ENCODE measurements at places on chromosomes 13 and 19.
A peak's percentile ranks its signal among the peaks of the same experiment; 100 is the strongest.

GRCh38 chr19:56838024-56838908, 2.3 kb downstream of the PEG3 start:
- DNase-seq = no peak

DNA sequence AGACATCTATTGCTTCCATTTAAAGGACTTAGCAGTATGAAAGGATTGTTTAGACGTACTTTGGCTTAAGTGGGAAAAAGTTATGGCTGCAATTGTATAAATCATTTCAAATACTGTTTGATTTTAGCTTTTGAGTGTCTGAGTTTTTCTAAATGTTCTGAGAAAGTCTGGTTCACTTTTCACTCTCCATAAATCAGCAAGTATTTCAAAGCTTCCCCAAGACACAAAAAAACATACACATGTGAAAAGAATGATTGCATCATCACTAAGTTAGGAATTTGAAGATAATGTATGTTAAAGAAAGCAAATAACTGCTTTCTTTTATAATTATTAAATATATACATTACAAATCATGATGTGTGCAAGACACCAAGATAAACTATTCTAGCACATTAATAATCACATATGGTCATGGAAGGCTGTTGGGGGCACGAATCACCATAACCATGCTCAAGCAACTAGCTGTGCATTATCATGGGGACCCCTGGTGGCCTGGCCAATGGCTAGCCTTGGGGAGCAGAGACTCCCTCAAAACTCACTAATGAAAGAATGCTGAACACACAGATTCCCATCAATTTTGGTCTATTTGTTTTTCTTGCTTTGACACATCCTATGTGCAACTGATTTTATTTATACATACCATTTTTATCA, 111.1 kb downstream of the MIPEP start:
- no peak for DNase-seq

DNA sequence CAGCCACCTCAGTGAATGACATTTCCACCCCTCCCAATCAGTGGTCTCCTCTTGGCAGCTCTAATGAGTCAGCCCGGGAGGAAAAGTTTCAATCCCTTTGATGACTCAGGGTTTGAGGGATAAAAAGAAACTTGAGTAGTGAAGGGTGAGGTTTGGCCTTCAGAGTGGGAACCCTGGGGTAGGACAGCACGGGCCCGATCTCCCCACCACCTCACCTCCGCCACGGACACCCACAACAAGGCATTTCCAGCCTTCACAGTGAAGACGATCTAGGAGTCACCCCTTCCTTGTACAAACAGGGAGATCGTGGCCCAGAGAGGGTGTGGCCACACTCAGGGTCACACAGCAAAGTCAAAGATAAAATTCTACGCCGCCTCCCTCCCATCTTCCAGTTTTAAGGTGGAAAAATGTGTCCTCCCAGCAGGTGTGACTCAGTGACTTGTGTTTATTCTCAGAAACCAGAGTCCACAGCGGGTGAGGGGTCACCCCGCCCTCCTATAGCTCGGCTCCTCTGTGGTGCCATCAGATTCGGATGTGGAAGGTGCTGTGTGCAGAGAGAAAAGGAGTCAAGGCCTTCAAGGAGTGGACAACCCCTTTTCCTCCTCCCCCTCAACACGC, 12.3 kb downstream of the CIB3 start:
- peak; percentile 70 for DNase-seq

DNA sequence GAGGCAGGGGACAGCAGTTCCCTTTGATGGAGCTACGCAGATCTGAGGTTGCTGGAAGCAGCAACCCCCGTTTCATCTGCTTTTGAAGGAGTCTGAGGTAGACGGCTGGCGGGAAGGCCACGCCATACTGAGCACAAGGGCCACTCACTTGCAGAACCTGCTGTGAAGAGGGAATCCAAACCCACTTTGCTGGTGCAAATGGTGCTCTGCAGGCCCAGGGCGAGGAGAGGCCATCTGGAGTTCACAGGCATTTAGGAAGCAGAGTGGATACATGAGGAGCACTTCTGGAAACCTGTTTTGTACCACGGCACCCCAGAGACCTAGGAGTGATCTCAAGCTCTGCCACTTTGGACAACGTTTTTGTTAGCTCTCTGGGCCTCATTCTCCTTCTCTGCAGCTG, 227.8 kb downstream of the UQCRFS1 start:
- DNase-seq = no peak

- DNase-seq = no peak
These were observed 11.7 kb upstream of the DGKH start for GRCh38 chr13:42036711-42037110.

All from HTR-8/SVneo (cell line).